Skin of body (tissue), 3 donors: ENCODE measurements at places on chromosomes 3 and 15. TPM values are rescaled to one million over a fixed set of nuclear protein-coding genes. Genes with fewer than 3 reads are reported as not detected.

GOLGA8G gene
- not detected for total RNA-seq

SLC28A1 gene
- total RNA-seq = not detected

SPESP1 gene
- 0.99 TPM for total RNA-seq

CKMT1A gene
- total RNA-seq = 7.1 TPM

TRIM69 gene
- 11.9 TPM for total RNA-seq

APBA2 gene
- total RNA-seq = 7.1 TPM

DNA sequence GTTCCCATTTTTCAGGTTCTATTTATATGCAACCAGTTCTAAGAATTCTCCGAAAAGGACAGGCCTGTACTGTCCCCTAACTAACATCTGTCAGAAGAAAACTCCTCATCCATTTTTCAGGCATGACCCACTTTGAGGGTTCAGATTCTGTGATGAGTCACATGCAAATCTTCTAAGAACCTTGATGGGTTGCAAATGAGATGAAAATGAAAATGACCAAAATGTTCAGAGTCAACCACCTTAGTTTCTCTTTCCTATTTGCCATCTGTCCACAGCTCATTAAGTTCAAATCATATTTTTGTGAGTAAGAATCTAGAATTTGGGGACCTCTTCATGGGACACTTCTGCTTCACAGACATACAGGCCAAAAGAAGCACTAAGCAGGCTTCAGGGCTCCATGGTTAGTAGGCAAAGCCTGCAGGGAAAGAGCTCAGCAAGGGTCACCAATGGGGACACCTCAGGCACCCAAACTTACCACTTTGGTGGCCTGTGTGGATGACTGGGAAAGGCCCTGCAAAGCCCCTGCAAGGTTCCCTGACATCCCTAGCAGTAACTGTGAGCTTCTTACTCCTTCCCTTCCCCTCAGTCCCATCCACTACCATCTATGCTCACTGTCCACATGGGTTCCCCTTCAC lies 122.0 kb downstream of the WDR76 start:
- no peak for DNase-seq

GRCh38 chr3:117399311-117400078 lies 689.9 kb downstream of the TUSC7 start:
- no peak for DNase-seq

- no peak for DNase-seq
Observed at GRCh38 chr3:31772272-31772671, 208.8 kb downstream of the OSBPL10 start.

- no peak for DNase-seq
Observed at GRCh38 chr15:93166675-93167074, 77.7 kb upstream of the RGMA start.

GRCh38 chr3:152359385-152360248 lies 90.9 kb downstream of the MBNL1 start:
- DNase-seq = no peak

DNA sequence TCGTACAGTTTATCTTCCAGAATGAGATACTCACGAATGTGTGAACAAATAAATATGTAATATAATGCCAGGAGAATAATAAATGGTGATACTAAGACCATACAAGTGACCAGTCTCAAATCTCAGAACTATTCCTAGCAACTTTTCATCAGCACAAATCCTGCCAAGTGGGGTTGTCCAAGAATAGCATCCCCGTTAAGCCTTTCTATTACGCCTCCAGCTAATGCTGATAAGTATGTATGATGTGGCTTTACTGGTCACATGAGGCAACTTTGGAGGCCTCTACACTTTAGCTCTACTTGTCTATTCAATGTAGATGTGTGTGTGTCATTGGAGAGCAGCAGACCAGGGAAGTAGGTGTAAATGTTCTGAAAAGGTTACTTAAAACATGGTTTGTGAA lies 129.5 kb downstream of the KCNMB2 start:
- no peak for DNase-seq
